Common myeloid progenitor, CD34-positive (primary cell): ENCODE measurements at places on chromosomes 7 and 10.
A peak's percentile ranks its signal among the peaks of the same experiment; 100 is the strongest.

- DNase-seq, result no peak
Measured at GRCh38 chr7:37981664-37982063, 61.2 kb downstream of the EPDR1 start.

DNA sequence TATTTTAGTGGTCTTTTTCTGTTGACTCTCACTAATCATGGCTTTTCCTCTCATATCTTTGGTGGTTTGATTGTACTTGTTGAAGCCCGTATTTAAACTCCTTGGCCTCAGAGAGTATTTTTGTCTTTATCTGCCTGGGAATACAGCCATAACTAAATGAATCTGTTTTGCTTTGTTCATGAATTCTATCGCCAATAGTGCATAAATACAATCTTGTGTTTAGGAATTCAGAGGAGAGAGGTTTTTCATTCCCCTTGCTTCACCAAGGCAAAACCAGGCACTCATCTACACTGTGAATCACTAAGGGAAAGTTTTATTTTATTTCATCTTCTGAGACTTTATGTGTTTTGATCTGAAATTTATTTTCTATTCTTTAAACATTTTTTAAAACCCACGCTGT is 152.7 kb downstream of the BICC1 start:
- no peak for DNase-seq

- no peak for DNase-seq
Measured at GRCh38 chr10:73359492-73359891, 828 bp upstream of the CFAP70 start.

DNA sequence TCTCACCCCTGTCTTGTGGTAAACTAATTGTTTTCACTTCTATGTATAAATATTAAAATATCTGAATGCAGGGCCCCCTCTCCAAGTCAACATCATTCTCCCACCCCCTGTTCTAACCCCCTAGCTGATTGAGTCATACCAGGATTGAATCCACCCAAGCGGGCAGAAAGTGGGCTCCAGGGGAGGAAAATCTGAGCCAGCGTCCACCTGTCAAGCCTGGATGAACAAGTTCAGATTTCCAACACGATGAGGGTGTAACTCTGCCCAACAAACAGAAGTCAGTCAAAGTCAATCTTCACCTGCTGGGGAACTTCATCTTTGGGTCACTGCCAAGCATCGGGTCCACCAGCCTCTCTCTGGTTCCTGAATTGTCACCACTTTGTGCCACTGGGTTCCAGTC is 162.9 kb upstream of the CELF2 start:
- DNase-seq, result no peak

DNA sequence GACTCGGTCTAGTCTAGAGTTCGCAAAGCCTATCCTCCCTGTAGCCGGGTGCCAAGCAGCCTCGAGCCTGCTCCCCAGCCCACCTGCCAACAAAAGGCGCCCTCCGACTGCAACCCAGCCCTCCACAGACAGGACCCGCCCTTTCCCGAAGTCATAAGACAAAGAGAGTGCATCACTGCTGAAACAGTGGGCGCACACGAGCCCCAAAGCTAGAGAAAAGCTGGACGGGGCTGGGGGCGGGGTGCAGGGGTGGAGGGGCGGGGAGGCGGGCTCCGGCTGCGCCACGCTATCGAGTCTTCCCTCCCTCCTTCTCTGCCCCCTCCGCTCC is 622 bp upstream of the COL1A2 start:
- DNase-seq, result no peak

GRCh38 chr10:24170199-24170598 is 38.7 kb upstream of the KIAA1217 start:
- DNase-seq, result no peak

DNA sequence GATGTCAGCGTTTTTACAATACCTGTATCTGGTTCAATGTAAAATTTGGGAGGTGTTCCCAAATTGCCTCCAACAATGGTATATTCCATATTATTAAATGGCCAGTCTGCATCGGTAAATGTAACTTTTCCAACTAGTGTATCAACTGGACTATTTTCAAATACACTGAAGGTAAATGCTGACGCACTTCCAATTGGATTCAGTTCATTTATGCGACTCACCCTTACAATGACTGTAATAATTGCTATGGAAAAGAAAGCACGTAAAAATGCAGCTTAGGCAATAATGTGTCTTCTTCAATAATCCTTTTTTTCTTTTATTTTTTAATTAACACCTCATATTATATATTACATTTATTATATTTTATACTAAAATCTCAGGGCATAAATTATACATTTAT is 209.1 kb downstream of the HGF start:
- no peak for DNase-seq

- peak; percentile 54 for DNase-seq
Measured at GRCh38 chr7:105388356-105389087, at the start of gene SRPK2. Gene SRPK2 (minus strand): TSS chr7:105388921.

GRCh38 chr10:86951184-86951761 is 6.1 kb downstream of the MMRN2 start:
- no peak for DNase-seq
